ENCODE measurements at places on chromosomes 7 and 10.

DNA sequence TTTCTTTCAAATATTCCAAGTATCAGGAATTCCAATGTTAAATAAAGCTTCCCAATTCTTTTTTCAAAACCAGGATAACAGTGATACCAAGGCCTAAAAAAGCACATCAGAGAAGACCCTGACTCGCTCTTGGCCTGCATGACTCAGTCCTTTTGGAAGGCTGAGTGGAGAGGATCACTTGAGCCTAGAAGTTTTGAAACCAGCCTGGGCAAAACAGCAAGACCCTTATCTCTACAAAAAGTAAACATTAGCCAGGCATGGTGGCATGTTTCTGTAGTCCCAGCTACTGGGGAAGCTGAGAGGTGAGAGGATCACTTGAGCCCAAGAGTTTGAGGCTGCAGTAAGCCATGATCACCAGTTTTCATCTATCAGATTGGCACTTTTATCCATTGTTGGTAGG is 18.7 kb downstream of the NFE2L3 start:
- DNase-seq, result no peak

DNA sequence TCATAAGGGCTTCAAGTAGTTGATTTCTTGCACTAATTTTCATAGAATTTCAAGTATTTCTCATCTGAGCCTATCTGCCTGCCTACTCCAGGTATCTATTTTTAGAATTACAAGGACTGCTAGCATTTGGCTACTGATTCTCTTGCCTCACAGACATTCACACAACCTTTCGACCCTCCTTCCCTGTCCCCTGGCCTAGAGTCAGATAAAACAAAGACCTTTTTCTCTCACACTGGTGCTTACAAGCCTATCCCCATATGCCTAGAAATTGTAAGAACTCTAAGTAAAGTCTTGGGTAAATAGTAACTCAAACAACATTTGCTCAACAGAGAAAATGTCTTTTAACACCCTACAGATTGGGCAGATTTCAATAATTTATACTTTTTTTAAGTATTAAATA is 6.3 kb downstream of the GPAM start:
- no peak for DNase-seq

DNA sequence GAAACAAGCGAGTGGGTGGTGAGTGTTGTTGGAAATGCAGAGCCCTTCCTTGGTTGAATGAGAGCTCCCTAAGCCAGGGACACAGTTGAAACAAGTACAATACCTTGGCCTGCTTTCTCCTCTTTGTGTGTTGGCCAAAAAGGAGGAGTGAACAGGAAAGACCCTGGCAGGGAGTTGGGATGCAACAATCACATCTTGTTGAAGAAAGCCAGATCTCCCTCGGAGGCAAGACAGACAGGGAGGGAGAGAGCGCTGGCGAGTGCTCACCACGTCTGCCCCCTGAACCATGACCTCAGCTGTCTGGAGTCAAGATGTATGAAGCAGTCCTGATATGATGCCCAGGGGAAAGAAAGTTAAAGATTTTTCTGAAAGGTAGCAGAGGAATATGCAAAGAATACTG is 66.8 kb downstream of the ADAM12 start:
- DNase-seq, result no peak

GRCh38 chr7:22426463-22427094 is 69.6 kb upstream of the RAPGEF5 start:
- DNase-seq, result no peak

DNA sequence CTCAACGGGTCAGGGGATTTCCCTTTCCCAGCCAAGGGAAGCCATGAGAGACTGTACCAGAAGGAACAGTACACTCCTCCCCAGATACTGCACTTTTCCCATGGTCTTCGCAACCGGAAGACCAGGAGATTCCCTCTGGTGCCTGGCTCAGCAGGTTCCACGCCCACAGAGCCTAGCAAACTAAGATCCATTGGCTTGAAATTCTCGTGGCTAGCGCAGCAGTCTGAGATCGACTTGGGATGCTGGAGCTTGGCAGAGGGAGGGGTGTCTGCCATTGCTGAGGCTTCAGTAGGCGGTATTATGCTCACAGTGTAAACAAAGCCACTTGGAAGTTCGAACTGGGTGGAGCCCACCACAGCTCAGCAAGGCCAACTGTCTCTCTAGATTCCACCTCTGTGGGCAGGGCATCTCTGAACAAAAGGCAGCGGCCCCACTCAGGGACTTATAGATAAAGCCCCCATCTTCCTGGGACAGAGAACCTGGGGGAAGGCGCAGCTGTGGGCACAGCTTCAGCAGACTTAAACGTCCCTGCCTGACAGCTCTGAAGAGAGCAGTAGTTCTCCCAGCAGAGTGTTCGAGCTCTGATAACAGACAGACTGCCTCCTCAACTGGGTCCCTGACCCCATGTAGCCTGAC is 29.6 kb downstream of the SLC16A12 start:
- no peak for DNase-seq

DNA sequence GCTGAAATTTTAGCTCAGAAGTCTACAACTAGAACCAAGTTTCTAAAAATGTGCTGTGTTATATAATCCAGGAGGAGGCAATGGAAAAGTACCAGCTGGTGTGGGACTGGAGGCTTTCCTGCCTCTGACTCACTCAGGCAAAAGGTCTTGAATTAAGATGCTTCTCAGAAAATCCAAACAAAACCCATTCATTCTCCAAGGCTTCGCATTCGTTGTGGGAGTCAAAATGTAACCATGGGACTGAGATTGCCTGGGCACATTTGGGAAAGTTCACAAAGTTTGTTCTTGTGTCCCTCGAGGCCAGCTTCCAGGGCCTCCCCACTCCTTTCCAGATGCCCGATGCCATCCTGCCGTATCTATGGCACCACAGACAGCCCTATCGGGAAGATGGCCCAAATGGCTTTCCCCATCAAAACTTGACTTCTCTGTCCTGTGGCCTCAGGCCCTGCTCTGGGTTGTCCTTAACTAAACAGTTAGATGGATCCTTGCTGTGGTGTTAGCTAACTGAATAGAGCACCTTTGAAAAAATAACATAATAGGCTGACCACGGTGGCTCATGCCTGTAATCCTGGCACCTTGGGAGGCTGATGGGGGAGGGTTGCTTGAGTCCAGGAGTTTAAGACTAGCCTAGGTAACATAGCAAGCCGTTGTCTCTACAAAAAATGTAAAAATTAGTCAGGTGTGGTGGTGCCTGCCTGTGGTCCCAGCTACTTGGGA is 180.5 kb downstream of the PFKFB3 start:
- DNase-seq, result no peak

- no peak for DNase-seq
These were observed 129.2 kb downstream of the KCND2 start for GRCh38 chr7:120402079-120402767.

GRCh38 chr7:36387435-36388231 is 2.0 kb upstream of the ANLN start:
- DNase-seq, result no peak

GRCh38 chr10:113410618-113411017 is 142.2 kb upstream of the HABP2 start:
- no peak for DNase-seq

GRCh38 chr10:78762086-78762630 is 306.6 kb upstream of the ZMIZ1 start:
- DNase-seq, result no peak

DNA sequence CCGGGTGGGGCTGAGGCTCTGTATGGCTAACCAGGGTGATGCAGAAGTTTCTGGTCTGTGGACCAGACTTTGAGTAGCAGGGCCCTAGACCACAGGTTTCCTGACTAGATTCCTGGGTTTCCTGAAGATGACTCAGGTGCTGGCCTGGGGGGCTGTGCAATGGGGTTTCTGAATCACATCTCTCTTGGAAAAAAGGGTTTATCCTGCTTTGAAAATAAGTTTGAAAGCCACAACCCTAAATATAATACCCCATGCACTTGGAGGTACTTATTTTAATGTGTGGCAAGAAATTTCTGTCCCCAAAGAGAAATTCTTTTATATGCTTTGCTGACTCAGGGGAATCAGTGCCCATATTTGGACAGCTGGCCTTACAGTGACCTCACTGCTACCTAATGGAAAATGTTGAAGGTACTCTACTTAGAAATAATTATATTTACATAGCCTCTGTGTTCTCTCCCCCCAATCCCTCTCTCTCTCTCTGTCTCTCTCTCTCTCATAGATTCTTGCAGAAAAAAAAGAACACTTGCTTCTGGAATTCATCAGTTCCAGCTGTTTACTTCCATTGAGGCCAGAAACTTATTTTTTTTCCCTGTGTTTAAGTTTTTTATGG is 184.4 kb upstream of the LYZL2 start:
- DNase-seq, result no peak

- DNase-seq, result no peak
These were observed 93.3 kb downstream of the HYCC1 start for GRCh38 chr7:22920672-22921071.

DNA sequence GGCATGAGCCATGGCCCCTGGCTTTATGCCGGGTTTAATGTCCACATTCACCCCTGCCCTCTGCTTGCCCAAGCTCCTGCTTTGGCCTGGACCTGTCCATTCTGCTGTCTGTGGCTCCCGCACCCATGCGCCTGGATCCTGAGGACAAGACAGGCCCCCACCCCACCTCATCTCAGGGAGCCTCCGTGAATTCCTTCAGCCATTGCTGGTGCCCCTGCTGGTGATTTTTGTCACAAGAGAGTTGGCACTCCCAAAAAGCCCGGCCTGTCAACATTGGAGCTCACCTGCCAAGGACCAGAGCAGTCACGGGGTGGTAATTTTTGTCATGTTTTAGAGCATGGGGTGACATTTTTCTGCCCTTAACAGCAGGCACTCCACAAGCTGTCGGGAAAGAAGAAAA is 127.5 kb upstream of the PLXNA4 start:
- DNase-seq, result no peak

- no peak for DNase-seq
These were observed 110.8 kb upstream of the PTN start for GRCh38 chr7:137454246-137454724.

GRCh38 chr10:104293011-104293410 is 24.0 kb downstream of the GSTO2 start:
- DNase-seq, result no peak

GRCh38 chr7:140911746-140912145 is 13.0 kb downstream of the BRAF start:
- no peak for DNase-seq

DNA sequence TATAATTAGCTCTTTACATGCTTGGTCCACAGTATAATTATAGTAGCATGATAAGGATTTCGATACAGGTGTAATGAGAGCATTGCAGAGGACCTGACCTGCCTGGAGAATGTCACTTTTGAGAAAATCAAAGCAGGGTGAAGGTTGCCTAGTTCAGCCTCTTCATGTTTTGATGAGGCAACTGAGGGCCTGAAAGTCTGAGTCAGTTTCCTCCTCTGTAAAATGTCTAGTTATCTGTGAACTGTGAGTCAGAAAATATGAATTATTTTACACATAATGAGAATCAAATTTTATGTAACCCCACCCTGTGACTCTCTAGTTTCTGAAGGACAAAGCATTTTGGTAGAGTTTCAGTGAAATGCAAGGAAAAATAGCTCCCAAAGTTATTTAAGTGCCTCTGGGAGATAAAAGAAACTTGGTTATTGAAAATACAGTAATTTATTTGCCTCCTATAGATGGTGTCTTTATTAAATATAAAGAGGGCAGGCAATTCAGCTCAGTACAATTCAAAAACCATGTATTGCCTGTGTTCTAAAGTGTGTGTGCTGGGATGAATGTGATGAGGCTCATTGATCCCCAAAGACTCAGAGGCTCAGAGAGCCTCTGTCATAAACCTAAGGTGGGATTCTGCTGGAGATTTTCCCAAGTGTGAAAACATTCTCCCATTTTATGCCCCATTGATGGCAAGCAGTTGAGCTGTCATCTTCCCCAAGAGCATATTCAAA is 37.3 kb upstream of the SAMD9L start:
- DNase-seq, result no peak

- no peak for DNase-seq
These were observed 13.6 kb downstream of the ENTPD7 start for GRCh38 chr10:99672884-99673283.

DNA sequence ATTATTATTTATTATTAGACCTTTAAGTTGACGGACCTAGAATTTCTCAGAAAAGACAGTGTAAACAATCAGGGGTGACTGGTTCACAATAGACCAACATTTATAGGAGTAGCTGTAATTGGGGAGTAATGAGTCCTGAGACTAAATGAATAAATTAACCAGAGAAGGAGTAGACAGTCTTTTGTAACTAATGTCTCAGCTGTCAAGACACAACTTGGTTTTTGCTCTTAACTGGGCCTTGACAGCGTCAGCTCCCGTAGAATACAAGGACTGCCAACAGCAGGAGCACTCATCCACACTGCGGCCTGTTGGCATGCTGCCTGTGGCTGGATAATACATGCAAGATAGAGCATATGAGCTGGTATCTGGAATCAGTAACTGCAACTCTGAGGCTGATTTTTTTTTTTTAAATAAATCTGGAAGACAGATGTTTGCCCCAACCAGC is 123.9 kb downstream of the CACNA2D1 start:
- DNase-seq, result no peak

GRCh38 chr10:50540069-50540825 is 83.5 kb downstream of the SGMS1 start:
- no peak for DNase-seq

DNA sequence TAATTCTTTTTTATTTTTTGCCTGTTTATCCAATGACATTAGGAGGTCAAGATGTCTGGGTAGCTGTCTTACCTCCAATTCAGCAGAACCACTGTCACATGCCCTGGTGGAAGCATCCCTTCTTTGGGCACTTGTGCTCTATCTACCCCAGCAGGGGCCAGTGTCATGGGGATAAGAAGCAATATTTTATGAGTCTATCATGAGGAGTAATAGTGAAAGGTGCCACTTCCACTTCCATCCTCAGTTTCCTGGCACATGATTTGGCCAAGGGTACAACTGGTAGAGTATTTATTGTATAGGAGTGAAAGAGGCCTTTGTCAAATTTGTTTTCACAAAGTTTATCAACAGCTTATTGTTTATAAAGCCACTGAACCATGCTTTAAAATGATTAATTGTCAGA is 112.5 kb downstream of the CCDC71L start:
- no peak for DNase-seq

DNA sequence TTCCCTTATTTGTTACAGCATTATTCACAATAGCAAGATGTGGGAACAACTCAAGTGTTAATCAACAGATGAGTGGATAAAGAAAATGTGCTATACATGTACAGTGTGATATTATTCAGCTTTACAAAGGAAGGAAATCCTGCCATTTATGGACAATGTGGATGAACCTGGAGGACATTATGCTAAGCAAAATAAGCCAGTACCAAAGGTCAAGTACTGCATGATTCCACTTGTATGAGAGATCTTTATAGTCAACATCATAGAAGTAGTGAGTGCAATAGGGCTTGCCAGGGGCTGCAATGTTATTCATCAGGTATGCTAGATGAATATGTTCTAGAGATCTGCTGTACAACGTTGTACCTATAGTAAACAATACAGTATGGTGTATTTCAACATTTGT is 138.5 kb upstream of the AGR3 start:
- no peak for DNase-seq

DNA sequence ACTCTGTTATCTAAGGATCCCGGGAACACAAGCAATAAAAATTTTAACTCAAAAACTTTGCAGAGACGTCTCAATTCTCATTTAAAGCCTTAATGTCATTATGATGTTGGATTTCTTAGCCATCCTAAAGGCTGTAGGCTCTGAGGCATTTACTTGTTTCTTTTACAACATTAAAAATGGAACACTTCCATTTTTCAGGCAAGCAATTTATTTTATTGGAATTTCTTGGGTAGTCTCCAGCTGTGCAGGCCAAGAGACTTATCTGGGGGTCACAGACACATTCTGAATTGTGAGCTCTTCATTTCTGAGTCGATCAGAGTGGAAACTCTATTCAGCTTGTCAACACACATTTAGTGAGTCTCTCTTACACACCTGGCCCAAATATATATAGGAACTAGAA is 48.0 kb upstream of the KIF5B start:
- no peak for DNase-seq
